ENCODE measurements at places on chromosomes 6 and 20.

DNA sequence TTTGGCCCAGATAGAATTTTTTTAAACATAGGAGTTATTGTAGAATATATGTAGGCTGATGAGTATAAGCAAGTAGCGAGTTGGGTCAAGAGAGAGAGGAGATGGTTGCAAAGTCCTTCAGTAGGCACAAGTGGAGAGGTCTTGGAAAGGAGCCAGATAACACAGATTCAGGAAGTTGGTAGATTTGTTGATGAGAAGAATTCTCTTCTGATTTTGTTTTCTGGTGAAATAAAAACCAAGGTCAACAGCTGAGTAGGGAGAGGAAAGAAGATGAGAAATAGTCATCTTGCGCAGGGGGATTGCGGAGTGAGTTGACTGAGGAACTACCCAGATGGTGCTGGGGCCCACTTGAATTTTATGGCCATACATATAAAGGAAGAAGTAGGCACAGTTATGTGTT lies 17.4 kb upstream of the CD83 start:
- DNase-seq: no peak

DNA sequence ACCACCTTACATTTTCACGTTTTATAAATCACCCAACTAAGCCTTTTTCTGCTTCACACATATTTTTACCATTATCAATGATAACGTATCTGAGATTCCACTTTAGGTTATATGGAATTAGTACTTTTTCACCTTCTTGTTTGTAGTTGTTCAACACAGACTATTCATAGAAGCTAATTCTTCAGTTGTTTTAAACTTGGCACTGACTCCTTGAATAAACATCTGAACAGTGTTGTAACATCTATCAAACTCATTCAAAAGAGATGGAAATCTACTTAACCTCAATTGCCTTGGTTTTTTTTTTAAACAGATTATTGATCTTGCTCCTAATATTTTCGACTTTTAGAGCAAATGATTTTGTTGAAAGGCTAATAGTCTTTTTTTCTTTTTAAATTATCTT lies 34.2 kb downstream of the PTPRA start:
- no peak for DNase-seq

DNA sequence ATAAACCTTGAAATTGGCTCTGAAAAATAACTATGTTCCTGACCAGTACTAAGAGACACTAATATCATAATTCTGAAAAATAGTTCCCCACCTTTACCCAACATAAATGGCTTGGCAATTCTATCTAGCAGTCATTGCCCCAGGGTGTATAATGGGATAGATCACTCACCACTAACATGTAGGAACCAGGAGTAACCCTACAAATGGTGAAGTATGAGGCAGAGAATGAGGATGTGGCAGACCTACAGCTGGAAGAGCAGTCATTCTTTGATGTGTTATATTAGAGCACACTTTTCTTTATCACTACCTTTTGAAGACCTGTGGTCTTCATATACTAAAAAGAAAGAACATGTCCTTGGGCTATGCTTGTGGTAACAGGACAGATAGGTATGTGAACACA lies 136.5 kb upstream of the SYNDIG1 start:
- DNase-seq: no peak

DNA sequence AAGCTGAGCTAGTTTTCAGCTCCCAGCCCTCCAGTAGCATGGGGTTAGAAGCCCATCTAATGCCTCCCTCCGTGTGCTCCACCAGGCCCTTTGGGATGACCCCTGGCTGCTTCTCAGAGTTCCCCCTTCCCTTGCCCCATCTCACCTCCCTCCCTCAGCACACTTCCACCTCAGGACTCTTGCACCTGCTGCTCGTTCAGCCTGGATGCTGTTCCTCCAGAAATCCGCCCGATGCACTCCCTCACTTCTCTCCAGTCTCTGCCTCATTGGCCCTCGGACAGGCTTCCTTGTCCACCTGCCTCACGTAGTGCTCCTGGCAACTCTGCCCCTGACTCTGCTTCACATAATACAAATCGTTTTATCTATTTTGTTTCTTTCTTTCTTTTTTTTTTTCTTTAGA lies 26.8 kb downstream of the FGD2 start:
- DNase-seq: no peak

All from Caki2 (cell line).